Ovary (tissue), 10 donors: ENCODE measurements at places on chromosomes 1 and 21.

DNA sequence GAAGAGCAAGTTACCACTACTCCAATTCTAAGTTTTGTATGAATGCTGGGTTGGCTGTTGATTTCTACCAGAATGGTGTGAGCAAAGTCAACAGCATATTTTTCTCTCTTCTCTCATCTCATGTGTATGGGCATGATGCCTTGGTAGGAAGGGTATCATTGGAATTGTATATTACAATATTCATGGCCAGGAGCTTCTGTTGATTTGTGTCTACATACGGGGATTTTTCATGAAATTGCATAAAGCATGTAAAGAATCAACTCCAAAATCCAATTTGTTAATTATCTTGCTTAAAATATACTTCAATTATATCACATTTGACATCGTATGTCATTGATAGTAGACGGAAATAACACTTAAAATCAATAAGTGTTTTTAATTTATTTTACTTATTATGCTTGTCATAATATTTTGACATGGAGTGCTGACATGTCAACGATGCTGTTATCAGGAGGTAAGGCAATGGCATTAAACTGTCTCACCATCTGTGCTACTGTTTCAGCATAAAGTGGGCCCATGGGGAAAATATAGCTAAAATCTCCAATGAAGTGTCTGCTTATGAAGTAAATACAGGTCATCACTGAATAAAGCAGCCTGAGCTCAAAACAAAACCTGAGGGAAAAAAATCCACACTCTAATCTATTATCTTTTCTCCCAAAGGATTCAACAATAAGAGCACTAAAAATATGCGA lies 142.2 kb upstream of the NBPF11 start:
- DNase-seq: no peak

- DNase-seq: no peak
Observed at GRCh38 chr1:157496121-157496526, 56.2 kb downstream of the FCRL5 start.

DNA sequence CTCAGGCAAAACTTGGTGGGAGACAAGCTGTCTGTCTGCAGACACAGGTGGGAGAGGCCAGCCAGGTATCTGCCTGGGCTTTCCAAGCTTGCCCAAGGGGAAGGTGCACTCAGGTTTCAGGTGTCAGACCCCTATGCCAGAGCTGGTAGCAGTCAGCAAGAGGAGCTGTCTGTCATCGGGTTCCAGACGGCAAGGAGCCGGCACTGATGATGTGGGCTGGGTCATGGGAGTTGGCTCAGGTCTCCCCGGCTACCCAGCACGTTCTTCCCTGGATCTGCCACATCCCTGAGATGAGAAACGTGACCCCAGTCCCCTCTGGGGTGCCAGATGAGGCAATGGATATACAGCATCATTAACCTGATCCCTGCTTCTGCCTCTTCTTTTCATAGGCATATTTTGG lies 23.0 kb downstream of the TMCC2 start:
- no peak for DNase-seq

- DNase-seq: no peak
Observed at GRCh38 chr1:234219711-234220110, 153.5 kb upstream of the COA6 start.

GRCh38 chr1:205054013-205054412 lies 11.0 kb downstream of the CNTN2 start:
- no peak for DNase-seq

DNA sequence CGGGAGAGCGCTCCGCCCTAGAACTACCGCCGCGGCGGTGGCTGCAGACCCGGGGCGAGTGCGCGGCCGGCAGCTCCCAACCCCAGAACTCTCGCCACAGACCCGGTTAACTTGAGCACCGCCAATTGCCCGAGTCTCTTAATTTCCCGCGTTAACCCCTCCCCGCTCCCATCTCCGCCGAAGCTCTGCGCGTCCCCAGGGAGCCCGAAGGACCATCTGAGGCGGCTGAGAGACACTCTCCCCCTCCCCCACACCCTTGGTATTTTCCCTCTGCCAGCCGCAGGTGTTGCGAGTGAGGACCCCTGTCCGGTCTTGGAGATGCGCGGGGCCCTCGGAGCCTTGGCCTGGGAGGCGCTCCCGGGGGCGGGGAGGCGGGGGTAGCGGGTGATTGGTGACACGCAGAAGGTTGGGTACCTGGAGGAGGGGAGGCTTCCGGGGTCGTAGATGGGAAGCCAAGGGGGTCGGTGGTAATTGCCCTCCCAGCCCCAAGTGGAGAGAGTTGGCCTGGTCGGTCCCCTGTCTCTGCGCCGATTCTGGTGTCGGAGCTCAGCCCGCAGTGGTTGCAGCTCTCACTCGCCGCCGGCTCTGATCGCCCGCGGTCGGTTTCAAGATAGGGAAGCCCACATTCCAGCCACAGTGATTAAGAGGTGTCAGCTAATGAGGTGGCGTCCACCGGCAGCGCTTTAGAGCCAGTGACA lies 858 bp upstream of the SUSD4 start:
- DNase-seq: peak; percentile 47

GRCh38 chr1:183841550-183841949 lies 36.6 kb downstream of the RGL1 start:
- DNase-seq: no peak

- DNase-seq: no peak
Observed at GRCh38 chr1:53705446-53706096, 33.4 kb downstream of the GLIS1 start.

DNA sequence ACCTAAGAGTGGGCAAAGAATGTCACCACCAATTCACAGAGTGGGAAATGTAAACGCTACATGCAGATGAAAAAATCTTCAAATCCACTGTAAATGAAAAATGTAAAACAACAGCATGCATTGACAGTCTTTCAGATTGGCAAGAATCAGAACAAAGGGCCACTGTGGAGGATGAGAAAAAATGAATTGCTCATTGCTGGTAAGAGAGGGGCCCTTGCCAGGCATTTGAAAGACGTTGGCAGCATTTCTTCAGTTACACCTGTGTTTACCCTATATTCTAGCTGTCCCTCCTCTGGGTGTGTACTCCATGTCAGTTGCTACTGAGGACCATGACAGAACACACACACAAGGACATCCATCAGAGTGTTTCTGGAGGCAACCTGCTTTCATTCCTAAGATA lies 25.8 kb upstream of the AADACL3 start:
- DNase-seq: no peak

GRCh38 chr1:230165536-230165935 lies 98.5 kb downstream of the GALNT2 start:
- DNase-seq: no peak

DNA sequence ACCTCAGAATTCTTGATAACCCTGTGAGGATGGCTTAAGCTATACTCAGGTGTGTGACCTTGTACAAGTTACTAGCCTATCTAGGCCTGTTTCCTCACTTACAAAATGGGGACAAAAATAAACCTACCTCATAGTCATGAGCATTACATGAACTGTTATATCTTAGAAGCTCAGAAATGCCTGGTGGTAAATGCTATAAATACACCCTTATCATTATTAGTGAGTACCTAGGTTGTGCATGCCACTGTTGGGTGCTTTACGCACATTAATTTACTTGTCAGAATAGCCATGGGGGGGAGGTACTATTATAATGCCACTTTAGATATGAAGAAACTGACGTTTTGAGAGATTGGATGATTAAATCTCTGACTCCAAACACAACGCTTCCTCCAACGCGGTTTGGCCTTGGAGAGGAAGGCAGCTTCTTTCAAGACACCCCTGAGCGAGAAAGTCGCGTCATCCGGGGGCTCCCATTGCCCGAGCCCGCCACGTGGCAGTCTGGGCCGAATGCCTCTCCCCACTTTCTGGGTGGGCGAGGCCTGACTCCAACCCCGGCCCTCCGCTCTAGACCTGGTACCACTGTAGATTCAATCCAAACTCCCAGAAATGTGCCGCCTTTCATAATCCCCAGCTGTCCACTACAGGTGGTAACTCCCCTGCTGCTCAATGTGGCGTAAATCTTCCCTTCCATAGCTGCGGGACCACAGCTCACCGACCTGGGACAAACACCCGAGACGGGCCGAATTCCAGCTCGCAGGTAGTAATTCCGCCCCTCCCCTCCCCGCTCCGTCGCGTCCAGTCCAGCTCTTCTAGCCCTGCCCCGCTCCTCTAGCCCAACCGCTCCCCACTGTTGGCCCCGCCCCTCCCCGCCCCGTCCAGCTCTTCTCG lies 771 bp upstream of the RAD54L start:
- no peak for DNase-seq

DNA sequence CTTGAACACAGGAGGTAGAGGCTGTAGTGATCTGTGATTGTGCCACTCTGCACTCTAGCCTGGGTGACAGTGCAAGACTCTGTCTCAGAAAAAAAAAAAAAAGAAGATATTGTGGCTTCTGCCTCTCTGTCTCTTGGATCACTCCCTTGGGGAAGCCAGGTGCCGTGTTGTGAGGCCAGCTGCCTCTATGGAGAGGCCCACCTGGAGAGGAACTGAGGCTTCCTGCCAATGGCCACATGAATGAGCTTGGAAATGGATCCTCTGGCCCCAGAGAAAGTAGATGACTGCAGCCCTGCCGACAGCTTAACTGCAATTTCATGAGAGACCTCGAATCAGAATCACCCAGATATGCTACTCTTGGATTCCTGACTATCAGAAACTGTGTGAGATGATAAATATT lies 19.7 kb upstream of the AK2 start:
- no peak for DNase-seq

DNA sequence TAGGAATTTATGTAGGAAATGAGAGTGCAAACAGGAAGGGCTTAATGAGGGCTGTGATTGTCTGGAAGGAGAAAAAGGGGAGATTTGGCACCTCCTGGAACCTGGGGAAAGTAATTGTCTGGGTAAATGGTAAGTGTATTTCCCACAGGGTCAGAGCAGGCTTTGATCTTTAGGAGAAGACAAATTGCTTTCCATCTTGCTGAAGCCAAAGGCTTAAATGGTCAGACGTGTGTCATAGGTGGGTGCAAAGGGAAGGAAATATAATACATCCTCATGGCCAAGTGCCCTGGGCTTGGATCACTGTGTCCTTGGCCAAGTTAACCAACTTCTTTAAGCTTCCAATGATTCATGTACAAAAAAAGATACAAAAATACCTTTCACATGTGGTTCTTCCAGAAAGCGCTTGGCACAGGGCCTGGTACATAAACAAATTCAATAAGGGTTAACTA lies 1.3 kb upstream of the DUSP23 start:
- DNase-seq: no peak

- no peak for DNase-seq
Observed at GRCh38 chr1:29683472-29683871, 447.1 kb downstream of the PTPRU start.

DNA sequence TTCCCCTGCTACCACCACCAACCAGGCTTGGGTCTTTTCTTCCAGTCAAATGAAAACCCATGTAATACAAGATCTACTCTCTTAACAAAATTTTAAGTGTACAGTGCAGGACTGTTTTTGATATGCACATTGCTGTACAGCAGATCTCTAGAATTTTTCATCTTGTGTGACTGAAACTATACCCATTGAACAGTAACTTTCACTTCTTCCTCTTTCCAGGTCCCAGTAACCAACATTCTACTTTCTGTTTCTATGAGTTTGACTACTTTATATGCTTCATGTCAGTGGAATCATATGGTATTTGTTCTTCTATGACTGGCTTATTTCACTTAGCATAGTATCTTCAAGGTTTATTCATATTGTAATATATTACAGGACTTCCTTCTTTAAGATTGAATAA lies 45.3 kb upstream of the PLPPR4 start:
- DNase-seq: no peak

GRCh38 chr1:169682071-169682470 lies 29.3 kb downstream of the SELL start:
- no peak for DNase-seq

GRCh38 chr1:193417403-193417802 lies 231.0 kb upstream of the B3GALT2 start:
- DNase-seq: peak; percentile 35

DNA sequence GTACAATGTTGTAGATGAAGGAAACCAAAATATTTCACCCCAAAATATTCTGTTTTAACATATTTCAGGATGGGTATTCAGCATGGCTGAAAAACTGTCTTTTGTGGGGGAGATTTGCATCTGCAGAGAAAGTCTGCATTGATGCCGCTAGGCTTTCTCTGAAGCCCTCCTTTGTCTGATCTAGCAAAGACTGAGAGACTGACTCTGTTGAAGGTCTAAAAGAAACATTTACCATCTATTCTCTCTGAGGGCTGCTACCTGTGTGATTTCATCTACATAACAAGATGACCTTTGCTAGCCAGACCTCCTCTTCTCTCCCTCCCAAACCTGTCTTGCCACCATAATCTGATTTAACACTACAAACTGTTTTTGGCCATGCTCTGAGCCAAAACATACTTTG lies 12.4 kb upstream of the MT1HL1 start:
- no peak for DNase-seq

DNA sequence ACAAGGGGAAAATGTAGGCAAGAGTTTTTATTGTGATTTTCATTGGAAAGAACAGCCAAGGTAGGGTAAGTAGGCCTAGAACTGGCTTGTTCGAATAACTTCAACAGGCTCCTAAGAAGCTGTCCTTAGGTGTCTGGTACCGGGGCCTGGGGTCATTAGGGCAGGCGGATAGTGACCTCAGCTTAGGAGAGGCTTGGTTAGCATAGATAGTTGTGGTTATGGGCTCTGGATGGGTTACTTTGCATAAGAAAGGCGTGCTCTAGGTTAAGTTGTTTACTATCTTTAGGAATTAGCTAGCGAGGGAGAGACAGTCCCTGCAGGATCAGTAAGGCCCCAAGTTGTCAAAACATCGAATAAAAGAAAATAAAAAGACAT lies 20.7 kb upstream of the HPCAL4 start:
- DNase-seq: no peak

GRCh38 chr1:204363335-204364114 lies 3.8 kb upstream of the PLEKHA6 start:
- peak; percentile 74 for DNase-seq

GRCh38 chr1:247435030-247435758 lies 19.2 kb downstream of the NLRP3 start:
- DNase-seq: no peak

DNA sequence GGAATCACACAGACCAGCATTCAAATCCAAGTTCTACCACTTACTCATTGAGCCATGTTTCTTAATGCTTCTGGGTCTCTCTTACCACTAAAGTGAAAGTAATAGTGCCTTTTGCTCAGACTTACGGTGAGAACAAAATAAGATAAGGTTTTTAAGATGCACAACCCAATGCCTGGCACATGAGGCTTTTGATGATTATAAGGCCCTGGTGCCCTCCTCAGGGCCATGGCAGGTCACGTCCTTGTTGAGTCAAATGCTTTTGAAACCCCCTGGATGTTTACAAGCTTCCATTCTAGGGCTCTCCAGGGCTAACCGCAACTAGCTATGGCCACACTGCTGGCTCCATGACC lies 76.0 kb downstream of the TENT5C start:
- DNase-seq: no peak

DNA sequence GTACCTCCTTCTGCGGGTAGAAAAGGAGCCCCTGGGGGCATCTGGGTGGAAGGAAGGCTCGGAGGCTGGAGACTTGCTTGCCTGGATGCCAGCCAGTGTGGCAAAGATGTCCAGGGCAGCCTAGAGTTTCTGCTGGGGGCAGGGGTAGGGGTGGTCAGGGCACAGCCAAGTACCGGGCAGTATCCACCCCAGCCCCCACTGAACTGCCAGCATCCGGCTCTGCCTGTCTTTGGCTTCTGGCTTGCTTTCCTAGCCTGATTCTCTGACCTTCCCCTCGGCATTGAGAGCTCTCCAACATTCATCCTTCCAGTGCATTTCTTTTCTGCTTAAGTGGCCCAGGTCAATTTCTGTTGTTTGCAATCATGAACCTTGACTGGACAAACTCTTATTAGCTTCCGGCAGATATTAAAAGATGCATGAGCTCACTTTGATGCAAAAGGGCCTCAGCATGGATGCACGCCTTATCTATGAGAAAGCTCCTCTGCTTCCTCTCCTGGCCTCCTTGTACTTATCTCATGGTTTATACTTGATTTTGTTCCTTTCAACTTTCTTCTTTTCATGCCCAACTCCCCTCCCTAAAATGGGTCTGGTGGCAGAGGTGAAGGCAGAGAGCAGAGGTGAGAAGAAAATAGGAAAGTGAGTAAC lies 116.9 kb downstream of the HLCS start:
- DNase-seq: no peak
